ENCODE measurements at places on chromosomes 2 and 18. TPM values are rescaled to one million over a fixed set of nuclear protein-coding genes. Genes with fewer than 3 reads are reported as not detected.

Gene FSHR
- total RNA-seq, result not detected

Gene TGOLN2
- 128 TPM for total RNA-seq

Gene LYG1
- 2.5 TPM for total RNA-seq

Gene ZSWIM2
- not detected for total RNA-seq

Gene CDCA7
- 1.8 TPM for total RNA-seq

Gene MYCN
- 9.9 TPM for total RNA-seq

DNA sequence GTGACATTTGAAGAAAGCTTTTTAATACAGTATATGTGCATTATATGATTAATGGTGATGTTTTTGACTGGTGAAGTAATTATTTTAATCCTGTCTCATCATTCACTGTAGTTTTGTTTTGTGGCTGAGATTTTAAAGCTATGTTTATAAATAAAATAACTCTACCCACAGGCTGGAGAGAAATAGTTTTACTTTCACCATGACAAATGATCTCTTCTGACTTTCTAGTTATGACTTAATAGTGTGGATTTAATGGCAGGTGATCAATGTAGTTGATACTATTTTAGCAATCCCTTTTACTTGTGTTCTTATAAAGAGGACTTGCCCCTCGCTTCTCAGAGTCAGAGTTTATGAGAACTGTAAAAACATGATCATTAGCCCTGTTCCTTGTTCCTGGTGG, 289.5 kb upstream of the SIX3 start:
- no peaks in the 10 kb centered on the region for H3K27me3 ChIP-seq
- no peak for DNase-seq
- no peaks in the 10 kb centered on the region for H3K4me1 ChIP-seq
- H3K27ac ChIP-seq, result no peak overlapping the region
- no peaks in the 10 kb centered on the region for H3K36me3 ChIP-seq

GRCh38 chr2:40540026-40540425, 88.1 kb upstream of the SLC8A1 start:
- no peak overlapping the region for H3K4me3 ChIP-seq
- H3K36me3 ChIP-seq, result no peaks in the 10 kb centered on the region
- no peak for DNase-seq
- no peaks in the 10 kb centered on the region for H3K27me3 ChIP-seq
- no peak overlapping the region for H3K27ac ChIP-seq

DNA sequence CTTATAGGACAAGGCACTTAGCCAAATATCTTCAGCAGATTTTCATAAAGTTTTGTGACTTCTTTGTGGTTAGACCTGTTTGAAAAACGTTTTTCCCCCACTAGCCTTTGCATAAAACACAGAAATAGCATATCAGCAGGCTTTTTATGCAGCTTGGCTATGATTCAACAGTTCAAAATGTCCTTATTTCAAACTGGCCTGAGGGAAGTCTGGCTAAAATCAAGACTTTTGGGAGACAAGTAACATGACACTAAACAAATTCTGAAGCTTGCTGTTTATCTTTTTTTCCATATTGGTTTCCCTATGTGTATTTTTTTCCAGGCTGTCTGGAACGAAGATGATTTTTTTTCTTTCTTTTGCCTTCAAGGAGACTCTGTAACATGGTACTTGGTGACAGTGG, 95.1 kb upstream of the L3MBTL4 start:
- no peak overlapping the region for H3K27ac ChIP-seq
- H3K36me3 ChIP-seq, result no peaks in the 10 kb centered on the region
- H3K27me3 ChIP-seq, result no peaks in the 10 kb centered on the region
- no peak overlapping the region for H3K4me3 ChIP-seq

DNA sequence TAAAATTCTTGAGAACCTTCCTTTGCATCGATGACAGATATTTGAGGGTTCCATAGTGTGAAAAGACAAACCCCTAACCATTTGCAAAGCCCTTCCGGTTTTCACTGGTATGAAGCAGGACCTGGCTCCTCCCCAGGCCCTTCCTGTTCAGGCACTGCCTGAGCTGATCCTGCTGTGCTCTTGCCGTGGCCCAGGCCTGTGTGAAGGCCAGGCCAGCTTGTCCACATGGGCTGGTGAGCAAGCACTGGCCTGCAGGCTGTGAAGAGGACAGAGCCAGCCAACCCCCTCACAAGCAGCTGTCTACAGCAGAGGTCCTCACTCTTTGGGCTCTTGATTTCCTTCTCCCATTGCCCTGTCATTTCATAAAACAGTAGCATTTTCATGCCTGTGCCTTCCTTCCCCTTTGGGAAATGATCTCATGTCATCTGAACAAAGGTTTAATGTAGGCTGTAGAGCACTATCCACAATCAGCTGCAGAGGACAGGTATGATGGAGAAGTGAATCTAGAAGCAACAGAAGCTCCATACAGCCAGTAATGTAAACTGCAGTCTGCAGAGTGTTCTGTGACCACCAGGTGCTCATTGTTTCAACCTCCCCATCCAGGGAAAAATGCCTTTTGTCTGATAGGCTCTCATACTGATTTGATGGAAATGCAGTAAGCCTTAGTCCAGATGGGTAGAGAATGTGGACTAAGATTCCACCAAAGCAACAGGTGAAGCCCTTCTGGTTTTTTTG, 19.8 kb downstream of the MPHOSPH10 start:
- H3K36me3 ChIP-seq, result peaks cover 26% of the 10 kb centered on the region
- DNase-seq, result no peak
- no peaks in the 10 kb centered on the region for H3K4me1 ChIP-seq
- H3K27me3 ChIP-seq, result no peaks in the 10 kb centered on the region
- H3K27ac ChIP-seq, result no peak overlapping the region

DNA sequence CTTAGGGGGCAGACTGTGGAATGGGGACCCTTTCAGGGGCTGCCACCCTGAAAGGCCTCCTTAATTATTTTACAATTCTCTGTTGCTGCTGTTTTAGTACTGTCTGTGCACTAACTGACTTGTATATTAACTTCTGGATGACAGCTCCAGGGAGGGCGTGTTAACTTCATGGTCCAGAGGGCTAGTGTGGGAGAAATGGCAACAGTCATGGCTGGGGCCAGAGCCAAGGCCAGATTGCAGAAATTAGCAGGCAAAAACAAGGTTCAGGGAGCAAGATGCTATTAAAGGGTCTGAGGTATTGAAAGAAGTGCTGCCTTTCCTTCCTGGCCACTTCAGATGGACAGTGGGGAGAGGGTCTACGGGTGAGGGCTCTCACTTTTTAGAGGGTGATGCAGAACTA, 9.1 kb downstream of the WIPF1 start:
- no peaks in the 10 kb centered on the region for H3K4me1 ChIP-seq
- no peak for DNase-seq
- H3K4me3 ChIP-seq, result no peak overlapping the region
- peak overlapping the region; percentile 76 for H3K27ac ChIP-seq

GRCh38 chr18:73636355-73636754, 511.3 kb downstream of the FBXO15 start:
- H3K4me1 ChIP-seq, result no peaks in the 10 kb centered on the region
- H3K36me3 ChIP-seq, result no peaks in the 10 kb centered on the region
- DNase-seq, result no peak
- no peak overlapping the region for H3K27ac ChIP-seq

Data from tibial nerve (tissue), 4 donors.